ENCODE measurements at places on chromosomes 5 and 9.

- no peak for DNase-seq
Observed at GRCh38 chr5:31954091-31954490, 220.0 kb downstream of the GOLPH3 start.

- DNase-seq, result peak; percentile 16
Observed at GRCh38 chr9:100714372-100715099, 136.7 kb downstream of the CAVIN4 start.

DNA sequence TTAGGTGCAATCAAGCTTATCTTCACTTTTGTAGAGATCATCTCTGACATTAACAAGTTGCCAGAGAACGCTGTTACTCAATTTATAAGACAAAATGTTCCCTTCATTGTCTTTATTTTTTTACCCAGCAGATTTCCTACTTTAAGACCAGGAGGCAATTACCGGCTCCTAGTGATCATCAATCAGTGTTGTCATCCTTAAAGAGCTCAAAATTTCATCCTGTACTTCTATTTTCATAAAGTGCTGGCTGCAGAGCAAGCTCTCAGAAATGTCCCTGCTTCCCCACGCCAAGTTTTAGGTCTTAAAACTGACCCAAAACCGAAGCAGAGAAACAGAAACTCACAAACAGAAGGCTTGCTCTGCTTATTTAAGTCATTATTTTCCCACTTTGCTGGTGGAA is 82.9 kb downstream of the PJA2 start:
- DNase-seq, result no peak

DNA sequence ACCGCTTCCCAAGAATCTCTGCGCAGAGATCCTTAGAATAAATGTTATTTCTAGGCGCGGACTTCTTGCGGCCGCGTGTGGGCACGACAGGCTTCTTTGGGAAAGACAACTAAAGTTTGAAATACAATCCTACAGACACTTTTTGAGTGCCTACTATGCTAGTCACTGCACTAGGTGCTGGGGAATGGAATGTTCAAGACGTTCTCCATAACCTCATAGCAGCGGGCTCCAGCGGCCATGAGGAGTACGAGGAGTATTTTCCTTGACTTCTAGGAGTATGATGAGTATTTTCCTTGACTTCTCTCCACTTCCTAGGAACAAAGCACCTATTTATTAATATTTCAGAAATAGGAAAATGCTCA is 636 bp upstream of the PWWP2A start:
- DNase-seq, result no peak
